AG04449 (cell line): ENCODE measurements at places on chromosomes 3 and 15.

- DNase-seq = no peak
Observed at GRCh38 chr3:188574885-188575284, 420.9 kb downstream of the LPP start.

DNA sequence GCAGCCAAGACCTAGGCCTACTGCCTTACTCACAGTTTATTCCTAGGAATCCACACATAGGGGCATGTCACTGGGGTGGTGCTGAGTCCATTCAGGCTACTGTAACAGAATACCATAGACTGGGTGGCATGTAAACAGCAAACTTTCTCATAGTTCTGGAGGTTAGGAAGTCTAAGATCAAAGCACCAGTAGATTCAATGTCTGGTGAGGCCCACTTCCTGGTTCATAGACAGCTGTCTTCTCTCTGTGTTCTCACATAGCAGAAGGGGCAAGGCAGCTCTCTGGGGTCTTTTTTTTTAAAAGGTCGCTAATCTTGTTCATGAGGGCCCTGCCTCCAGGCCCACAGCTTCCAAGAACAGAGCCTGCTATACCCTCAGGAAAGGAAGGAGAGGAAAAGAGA, 113.9 kb upstream of the MANF start:
- DNase-seq = no peak

- DNase-seq = peak; percentile 82
Observed at GRCh38 chr3:48598323-48599076, 3.4 kb upstream of the COL7A1 start.

DNA sequence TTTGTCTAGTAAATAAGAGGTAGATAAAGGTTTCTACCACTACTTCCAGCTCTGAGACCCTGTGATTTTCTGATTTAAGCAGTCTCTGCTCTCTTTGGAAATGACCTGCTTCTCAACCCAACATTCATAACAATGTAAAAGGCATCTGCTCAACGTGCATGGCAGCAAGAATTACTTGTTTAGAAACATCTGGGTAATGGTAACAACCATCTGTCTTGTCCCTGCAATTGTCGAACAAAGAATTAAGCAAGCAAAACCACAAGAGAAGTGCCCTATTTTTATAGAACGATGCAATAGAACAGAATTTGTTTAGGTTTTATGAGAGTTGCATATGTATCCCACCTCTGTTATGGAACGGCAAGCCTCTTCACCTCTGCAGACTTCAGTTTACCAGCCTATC, 7.1 kb upstream of the FSIP1 start:
- DNase-seq = no peak

- DNase-seq = no peak
Observed at GRCh38 chr15:59420986-59421618, 16.9 kb upstream of the FAM81A start.

GRCh38 chr3:174639970-174640369, 219.2 kb upstream of the NAALADL2 start:
- DNase-seq = no peak

DNA sequence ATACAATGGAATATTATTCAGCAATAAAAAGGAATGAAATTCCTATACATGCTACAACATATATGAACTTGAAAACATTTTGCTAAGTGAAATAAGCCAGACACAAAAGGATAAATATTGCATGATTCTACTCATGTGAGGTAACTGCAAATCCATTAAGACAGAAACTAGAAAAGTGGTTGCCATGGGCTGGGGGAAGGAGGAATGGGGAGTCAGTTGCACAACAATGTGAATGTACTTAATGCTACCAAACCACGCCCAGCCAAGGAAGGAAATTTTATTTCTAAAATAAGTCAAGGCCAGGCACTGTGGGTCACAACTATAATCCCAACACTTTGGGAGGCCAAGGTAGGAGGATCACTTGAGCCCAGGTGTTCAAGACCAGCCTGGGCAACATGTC, 9.8 kb upstream of the GMPPB start:
- DNase-seq = no peak

GRCh38 chr15:89067751-89068150, 20.5 kb upstream of the ABHD2 start:
- no peak for DNase-seq

DNA sequence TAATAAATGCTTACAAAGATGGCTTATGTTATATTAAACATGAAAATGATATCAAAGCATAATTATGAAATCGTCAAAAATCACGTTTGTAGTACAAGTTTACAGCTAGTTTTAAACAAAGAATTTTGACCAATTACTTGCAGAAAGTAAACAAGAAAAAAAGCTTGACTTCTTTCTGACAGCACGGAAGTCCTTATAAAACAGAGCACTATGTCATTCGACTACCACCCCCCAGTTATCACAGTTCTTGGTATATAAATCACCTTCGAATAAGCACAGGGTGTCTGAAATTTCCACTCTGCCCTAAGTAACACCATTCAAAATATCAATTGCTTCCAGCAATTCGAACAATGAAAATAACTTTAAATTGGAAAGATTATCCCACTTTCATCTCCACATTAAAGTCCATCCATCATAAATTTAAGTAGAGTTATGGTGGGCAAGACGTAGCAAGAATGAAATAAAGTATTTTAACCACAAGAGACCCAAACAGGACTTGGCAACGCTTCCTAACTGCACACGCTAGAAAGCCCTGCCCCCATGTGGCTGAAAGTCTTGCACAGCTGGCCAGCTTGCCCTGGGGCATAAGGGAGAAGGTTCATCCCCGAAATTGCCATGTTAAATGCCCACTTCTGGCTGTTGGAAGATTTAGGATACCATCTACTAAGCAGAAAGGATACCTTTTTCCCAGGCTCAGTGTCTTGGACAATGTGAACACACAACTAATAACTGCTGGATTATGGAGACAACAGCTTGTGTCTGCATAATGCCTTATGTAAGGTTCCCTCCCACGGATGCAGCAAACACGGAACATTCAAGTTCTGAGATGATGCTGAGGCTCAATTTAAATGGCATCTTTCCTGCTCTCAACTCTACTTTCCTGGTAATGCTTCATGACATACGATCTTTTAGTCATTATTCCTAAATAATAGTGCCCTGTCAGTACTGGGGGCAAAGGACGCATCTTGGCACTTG, 116.4 kb upstream of the TJP1 start:
- no peak for DNase-seq

DNA sequence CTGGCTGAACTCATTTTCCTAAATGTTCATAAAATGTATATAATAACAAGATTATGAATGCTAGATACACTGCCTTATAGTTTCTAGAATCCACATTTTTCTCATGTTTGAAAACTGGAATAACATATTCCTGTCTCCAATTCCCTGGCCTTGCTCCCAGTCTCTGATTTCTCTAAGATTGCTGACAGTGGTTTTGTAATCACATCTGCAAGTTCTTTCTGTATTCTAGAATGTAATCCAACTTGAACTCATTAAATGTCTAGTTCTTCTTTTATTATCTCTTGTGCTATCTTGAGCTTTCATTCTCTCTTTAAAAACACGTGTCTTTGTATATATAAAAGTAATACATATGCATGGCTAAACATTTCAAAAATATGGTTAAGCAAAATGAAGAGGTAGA, 215.2 kb upstream of the ADAMTS9 start:
- DNase-seq = no peak

- peak; percentile 1 for DNase-seq
Observed at GRCh38 chr15:96234109-96234892, 96.2 kb upstream of the NR2F2 start.

DNA sequence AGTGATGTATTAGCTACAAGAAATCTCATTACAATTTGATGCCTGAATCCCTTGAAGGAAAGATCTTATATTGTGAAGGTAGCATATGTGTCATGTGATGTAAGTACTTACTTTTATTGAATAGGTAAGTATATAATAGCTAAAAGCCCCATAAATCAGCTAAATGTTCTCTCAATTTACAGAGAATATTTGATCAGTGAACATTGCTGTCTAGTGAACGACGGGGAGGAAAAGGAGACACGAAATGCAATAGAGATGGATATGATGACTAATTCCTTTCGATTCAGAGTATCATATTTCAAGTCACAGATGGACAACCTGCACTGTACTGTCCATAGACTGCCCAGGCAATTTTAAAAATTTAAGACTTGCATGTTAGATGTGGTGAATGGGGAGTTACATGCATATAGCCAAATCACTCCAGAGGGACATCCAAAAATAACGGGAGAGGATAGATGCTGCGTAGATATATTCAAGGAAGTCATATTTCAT, 462.1 kb upstream of the CDIN1 start:
- DNase-seq = no peak

DNA sequence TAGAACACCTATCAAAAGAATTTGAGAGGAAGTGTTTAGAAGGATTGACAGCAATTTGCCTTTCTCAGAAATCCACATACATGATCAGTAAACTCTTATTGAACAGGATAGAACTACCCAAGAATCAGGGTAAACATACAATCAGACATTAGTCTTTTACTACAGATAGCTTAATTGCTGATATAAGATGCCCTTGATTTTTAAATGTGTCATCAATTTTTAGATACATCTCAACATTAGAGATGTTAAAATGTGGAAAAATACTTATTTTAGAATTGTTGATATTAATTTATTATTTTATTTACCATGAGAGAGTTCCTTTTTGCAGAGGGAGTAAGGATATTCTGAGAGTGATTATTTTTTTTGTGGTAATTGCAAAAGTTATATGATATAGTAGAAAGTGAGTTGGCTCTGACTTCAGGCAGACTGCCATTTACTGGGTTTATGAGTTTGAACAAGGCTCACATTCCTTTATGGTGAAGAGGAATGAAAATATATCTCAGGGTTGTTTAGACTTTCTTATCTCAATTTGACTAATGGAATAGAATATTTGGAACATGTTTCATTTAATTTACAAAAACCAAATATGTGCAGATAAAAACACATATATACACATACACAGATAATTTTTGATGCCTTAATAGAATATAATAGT, 302.8 kb upstream of the GOLIM4 start:
- DNase-seq = no peak

GRCh38 chr3:14406336-14406735, 3.9 kb downstream of the SLC6A6 start:
- DNase-seq = no peak

DNA sequence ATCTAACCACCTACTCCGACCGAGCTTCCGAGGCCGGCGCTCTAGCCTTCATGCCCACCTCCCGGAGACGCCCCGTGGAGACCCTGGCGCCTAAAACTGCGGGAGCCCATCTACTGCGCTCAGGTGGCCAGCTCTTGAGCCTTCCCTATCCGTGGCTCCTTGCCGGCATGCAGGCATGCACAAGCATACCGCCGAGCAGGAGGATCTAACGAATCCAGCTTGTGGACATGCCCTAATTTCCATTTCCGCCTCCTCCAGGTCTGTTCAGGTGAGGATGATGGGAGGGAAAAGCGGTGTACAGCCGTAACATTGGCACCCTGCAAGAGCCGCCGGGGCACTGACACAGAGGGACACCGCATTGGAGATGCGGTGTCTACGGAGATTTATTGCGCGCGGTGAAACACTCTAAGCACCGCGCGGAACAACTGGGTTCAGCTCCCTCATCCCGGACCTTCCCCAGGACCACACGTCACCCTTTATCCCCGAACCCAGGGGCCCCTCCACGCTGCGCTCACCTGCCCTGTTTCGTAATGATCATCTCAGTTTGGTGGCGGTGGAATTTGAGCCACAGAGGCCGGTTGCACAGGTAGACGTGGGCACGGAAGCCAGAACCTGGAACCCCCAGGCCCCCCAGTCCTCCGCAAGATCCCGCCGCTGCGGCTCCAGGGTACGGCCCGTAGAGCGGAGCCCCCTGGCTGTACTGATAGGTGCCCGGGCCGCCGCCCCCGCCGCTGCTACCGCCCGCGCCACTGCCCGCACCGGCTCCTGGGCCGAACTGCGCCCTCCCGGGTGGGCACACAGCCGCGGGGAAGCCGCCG, 1.0 kb downstream of the EOMES start:
- DNase-seq = no peak

DNA sequence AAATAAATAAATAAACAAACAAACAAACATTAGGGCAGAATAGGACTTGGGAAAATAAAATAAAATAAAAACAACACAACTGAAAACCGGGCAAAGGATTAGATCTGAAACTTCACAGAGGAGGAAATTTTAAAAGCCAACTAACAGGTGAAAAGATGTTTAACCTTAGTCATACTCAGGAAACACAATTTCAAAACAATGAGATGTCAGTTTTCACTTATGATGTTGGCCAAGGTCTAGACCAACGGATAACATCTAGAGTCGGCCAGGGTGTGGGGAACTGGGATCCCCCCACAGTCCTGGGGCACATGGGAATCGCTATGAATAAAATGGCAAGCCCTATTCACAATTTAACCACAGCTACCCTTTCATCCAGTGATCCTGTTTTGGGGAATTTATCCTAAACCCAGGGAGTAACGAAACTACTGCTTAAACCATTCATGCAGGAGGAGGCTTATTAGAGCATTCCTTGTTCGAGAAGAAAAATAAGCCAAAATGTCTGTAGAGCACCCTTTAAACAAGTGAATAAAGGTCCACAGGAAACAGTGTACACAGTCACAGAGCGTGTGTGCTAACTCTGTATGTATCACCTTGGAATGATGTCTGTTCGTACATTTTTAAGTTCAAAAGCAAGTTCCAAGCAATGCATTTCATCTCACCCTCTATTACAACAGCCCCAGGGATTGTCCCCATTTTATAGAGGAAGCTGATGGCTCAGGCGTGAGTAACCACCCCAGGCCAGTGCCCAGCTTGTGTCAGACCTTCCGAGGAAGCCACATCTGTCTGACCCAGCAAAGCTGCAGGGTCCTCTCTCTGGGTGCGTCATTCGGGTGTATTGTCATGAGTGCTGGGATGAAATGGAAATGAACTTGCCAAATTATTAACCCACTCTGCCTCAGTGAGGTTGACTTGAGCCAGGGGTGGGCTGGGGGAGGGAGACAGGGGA, 6.3 kb upstream of the ANPEP start:
- no peak for DNase-seq

DNA sequence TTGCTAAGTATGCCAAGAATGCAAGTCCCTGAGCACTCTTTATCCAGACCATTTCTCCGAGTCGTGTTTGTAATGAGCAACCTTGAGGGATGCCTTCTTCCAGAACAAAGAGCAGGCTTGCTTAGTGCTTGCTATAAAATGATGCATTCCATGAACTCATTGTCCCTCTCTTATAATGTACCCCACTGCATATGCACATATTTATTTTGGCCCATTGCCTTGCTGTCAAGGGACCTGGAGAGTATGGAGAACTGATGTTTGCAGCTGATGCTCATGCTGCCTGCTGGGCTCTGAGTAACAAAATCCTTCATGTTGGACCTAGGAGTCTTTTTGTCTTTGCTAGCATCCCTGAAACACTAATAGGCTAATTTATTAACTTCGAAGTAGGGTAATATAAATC, 97.8 kb upstream of the AADACL2 start:
- no peak for DNase-seq

- DNase-seq = no peak
Observed at GRCh38 chr3:141255137-141255845, 23.7 kb downstream of the PXYLP1 start.

- DNase-seq = no peak
Observed at GRCh38 chr3:88282528-88283241, 132.9 kb downstream of the C3orf38 start.

- DNase-seq = no peak
Observed at GRCh38 chr3:13332740-13333139, 87.4 kb downstream of the NUP210 start.
